Substantia nigra (tissue), 51 donors: ENCODE measurements at places on chromosomes 7 and 10.

DNA sequence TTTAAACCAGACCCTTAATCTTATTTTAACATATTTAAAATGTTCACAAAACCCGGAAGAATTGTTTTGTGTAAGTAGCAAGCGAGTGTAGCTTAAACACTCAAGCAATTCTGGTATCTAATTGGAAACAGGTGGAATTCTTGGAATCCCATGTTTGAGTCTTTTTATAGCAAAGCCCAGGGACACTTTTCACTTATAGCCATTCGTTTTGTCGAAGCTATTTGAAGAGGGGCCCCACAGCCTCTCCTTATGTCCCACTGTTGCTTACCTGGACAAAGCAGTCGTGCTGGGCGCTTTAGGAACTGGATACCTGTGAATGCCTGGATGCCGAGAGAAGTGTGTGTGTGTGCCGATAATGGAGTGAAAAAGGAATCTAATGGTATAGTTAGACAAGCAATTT, 3.3 kb downstream of the CUX1 start:
- DNase-seq, result no peak

DNA sequence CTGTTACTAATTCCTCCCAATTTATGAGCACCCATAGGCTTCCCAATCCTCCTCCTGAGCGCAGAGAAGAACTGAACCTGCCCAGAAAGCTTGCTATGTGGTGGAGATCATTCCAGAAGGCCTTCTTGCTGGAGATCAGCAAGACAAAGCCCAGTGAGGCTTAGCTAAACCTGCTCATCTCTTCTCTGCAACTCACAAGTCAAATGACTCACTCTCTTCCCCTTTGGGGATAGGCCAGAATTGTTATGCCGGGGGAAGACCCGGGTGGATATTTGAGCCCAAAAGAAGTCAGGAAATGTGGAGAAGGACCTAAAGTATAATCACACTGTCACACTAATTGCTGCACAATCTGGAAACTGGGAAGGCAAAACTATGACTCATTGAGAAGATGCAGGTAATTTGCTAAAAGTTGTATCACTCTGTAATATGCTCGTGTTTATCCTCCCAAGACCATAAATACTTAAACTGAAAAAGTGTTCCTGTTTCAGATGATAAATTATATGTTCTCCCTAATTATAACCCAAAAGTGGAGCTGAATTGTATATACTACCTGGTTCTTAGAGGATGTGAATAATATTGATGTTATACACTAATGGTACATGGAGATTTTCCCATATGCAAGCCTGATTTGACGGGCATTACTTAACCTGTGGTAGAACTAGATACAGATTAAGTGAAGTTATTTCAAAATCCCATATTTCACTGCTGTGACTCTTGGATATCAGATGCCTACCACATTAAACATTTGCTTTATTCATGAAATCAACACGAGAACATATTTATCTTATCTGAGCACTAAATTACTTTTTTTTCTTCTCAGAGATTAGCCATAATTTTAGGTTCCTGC, 6.4 kb downstream of the NEBL start:
- no peak for DNase-seq

DNA sequence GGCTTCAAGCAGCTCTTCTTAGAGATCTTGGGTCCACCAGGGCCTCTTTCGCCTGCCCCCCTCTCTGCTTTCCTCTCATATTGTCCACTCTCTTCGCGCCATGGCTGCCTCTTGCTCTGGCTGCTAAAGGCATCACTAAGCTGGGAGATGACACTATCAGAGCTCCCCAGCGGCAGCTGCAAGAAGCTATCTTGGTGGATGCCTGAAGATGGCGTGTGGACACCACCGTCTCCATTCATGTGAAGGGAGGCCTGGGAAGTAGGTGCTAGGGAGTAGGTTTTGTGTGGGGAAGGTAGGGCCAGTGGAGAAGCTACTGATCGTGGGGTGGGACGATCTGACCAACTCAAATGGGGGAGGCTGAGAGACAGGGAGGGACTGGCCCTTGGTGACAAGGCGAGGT, 45.9 kb upstream of the PDLIM1 start:
- DNase-seq, result no peak

DNA sequence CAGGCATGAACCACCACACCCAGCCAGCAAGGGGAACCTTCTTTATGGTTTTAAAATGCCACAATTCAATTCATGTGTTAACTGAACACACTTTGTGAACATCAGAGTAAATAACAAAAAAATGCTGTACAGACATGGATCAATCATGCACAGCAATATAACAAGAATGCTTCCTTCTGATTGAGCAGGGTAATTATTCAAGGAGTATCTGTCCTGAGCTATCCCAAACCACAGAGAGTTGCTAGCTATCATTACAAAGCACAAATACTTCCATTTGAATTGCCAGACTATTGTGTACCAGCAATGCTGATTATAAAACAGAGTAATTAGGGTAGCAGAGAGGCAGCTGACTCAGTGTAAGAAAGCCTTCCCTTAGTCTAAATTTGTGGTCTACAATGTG, 11.3 kb upstream of the RHOBTB1 start:
- DNase-seq, result no peak

GRCh38 chr10:11245510-11245909, 227.8 kb downstream of the CELF2 start:
- DNase-seq, result no peak
